ENCODE measurements at places on chromosomes 4 and X. TPM values are rescaled to one million over a fixed set of nuclear protein-coding genes. Genes with fewer than 3 reads are reported as not detected.

CXCR3 gene
- total RNA-seq = 0.13 TPM

TMEM156 gene
- 0.55 TPM for total RNA-seq

VCX3A gene
- 0.28 TPM for total RNA-seq

ANK2 gene
- total RNA-seq = 0.68 TPM

RAB28 gene
- total RNA-seq = 4.8 TPM

NALF2 gene
- total RNA-seq = 0.33 TPM

ASMT gene
- not detected for total RNA-seq

TMPRSS11F gene
- total RNA-seq = not detected

FAM184B gene
- total RNA-seq = not detected

CNOT6L gene
- 20.5 TPM for total RNA-seq

CYSLTR1 gene
- total RNA-seq = 0.25 TPM

YY2 gene
- total RNA-seq = 0.53 TPM

- no peak for DNase-seq
Measured at GRCh38 chr4:39770471-39770870, 72.5 kb downstream of the UBE2K start.

GRCh38 chr4:85369703-85370380 lies 105.1 kb upstream of the ARHGAP24 start:
- no peak for DNase-seq

GRCh38 chr4:47478804-47479203 lies 6.3 kb upstream of the ATP10D start:
- no peak for DNase-seq

DNA sequence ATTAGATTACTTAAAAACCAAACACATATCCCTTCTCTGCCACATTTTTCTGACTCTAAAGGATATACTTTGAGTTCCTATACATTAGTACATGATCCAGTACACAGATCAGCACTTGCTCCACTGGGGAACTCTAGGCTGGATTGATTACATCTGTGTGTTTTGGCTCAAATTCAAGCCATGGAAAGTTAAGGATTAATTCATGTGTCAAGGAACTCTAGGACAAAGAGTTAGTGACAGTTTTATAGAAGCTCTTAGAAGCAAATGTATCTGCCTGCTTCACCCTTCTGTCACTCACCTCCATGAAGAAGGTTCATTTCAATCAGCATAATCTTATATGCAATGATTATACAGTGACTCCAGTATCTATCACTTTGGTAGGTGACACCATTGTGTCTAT lies 43.2 kb downstream of the SCFD2 start:
- DNase-seq = no peak

DNA sequence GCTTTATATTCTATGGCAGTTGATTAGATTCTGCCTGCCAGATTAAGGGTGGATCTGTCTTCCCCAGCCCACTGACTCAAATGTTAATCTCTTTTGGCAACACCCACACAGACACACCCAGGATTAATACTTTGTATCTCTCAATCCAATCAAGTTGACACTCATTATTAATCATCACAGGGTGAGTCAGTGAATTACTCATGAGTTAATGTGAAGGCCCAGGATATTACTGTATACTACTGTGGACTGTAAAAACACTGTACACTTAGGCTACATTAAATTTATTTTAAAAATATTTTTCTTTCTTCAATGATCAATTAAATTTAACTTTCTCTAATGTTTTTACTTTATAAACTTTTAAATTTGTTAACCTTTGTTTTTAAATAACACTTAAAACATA lies 87.7 kb downstream of the NAP1L3 start:
- no peak for DNase-seq

- DNase-seq = no peak
Measured at GRCh38 chr4:95289028-95289634, 259.6 kb downstream of the UNC5C start.

GRCh38 chrX:274904-275475 lies 6.2 kb upstream of the PLCXD1 start:
- peak; percentile 88 for DNase-seq

DNA sequence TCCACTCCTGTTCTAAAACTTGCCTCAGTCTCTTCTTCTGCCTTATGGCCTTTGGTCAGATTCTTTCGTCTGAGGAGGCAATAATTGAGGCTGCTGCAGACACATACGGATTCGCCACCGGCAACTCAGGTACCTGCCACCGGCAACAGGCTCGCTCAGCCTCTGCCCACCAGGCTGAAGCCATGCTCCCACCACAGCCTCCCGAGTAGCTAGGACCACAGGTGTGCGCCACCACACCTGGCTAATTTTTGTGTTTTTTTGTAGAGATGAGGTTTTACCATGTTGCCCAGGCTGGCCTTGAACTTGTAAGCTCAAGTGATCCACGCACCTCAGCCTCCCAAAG lies 26.6 kb downstream of the TNIP2 start:
- no peak for DNase-seq

DNA sequence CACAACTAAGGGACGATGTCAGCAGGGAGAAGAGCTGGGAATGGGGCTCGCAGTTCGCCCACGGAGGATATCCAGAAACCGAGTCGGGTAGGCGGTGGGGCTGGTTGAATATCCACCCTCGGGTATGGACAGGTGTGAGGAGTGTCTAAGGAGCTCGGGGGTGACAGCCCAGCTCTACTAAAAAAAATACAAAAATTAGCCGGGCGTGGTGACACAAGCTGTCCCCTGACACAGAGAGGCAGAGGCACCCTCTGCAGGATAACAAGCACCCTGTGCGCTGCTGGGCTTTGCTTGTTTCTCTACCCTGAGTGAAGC lies 12.2 kb upstream of the ASMTL start:
- DNase-seq = peak; percentile 22

GRCh38 chr4:15153662-15154061 lies 151.4 kb downstream of the CPEB2 start:
- DNase-seq = no peak

DNA sequence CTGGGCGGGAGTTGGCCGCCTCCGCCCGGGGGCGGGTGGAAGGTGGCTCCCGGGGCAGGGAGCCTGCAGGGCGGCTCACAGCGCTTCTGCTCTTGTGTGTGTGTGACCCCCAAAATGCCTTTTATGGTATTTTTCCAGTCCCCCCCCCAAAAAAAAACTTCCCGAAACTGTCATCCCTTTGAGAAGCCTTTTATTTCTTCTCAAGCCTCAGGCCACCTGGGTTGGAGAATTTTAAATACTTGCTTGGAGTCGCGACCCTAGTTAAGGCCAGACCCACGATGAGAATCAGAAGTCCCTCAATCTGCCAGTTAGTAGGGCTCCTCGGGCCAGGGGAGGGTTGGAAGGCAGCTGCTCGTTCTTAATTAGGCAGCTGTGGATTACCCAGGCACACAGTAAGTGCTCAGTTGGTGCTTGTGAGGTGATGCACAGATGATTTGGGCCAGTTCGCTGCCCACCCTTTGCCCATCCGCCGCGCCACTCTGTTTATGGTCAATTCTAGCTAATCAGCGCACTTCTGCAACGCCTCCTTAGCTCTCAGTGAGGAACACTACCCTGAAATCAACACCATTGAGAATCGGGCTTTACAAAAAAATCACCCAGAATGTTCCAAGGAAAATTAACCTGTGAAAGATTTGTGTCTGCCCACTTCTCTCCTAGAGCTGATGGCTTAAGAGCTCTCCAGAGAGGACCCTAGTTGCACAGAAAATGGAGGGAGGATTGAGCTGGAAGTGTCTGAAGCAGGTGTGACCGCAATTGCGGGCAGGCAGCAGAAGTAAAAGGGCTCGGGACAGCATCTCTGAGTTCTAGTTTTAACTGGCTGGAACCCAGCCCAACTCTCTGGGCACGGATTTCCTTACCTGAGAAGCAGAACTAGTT lies 648 bp upstream of the SCD5 start:
- DNase-seq = no peak

DNA sequence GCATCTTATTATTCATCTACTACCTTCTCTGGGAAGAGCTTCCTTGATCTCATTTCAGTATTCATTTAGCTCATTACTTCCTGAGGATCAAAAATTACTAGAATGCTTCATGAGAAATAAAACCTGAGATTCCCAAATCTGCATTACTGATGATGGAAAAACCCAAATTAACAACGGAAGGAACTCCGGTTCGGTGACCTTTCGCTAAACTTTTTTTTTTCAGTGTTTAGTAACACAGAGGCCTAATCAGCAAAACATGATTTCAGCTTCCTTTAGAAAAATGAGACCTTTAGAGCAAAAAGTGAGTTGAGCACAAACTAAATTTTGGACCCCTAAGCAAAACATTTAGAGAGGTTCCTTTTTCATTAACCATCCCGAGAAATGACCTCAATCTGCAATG lies 229.2 kb downstream of the MAML3 start:
- no peak for DNase-seq

DNA sequence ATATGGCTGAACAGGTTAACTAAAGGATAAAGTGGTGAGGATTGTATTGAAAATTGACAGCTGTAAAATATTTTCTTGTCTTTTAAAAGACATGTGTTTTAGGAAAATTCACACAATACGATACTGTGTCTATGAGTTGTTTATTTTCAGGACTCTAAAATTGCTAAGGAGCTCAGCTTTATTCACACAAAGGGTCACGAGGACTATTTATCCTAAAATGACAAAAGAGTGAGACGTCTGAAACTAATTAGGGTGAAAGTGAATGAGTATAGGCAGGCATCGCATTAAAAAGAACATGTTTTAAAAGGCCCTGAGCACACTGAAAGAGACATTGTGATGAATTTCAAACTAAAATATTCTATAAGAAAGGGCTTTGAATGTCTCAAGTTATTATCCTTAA lies 304.7 kb downstream of the SH2D1A start:
- no peak for DNase-seq

GRCh38 chrX:35880601-35881000 lies 38.9 kb upstream of the CFAP47 start:
- DNase-seq = no peak

DNA sequence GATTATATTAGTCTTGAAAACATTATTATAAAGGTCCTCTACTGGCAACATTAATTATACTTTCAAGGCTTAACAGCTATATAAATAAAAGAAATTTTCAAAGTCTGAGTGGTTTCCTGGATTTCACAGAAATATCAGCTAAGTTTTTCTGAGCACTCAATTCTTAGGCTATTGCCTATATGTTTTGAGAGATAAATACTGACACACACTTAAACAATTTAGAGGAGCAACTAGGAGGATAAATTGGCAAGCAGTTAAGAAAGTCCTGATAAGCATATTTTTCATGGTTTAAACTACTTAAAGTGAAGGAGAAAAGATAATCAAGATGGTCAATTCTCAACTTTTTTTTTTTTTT lies 2.7 kb upstream of the MGARP start:
- DNase-seq = no peak

DNA sequence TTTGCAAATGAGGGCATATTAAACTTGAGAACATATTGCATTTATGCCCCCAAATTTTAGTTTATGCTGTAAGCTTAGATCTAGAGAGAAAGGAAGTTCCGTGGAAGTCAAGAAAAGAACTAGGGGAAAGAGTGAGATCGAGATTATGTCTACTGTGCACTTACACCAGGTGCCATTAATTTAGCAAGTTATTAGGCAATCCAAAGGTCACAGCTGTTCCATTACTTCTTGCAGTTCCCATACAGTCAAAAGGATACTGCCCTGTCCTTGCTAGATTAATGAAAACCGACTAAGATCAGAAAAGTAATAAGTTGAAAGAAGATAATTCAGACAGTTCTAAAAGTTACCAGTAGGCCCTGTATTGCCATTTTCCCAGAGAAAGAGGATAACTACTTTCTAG lies 49.3 kb upstream of the SLC7A11 start:
- no peak for DNase-seq

DNA sequence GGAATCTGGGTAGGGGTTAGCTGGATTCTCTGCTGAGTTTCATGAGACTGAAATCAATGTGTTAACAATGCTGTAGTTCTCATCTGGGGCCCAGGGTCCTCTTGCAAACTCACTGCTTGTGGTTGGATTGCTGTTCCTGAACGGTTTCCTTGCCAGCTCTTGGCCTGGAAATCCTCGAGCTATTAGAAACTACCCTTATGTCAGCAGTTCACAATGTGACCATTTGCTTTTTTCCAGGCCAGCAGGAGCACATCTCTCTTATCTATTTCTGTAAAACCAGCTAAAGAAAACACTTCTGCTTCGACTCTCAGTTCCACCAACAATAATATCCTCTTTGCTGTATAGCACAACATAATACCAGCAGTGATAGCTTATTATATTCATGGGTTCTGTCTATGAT lies 140.1 kb upstream of the TRAM1L1 start:
- no peak for DNase-seq

DNA sequence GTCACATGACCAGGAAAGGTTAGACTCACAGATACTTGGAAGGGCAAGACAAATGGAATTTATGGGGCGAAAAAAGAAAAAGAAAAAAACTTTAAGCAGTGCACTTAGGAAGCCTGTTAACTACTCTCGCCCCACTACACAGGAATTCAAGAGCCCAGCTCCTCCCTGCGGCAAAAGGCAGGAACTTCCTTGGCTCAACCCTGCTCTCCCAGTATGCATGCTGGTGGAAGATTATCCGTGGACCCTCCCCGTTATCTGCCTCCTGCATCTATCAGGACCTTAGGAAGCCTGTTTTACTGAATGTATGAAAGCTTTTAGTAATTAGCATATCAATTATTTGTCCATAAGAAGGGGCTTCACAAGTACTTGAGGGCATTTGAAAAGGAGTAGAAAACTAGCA lies 40.1 kb upstream of the RPA4 start:
- no peak for DNase-seq

- DNase-seq = peak; percentile 68
Measured at GRCh38 chr4:76950052-76950955, 752 bp downstream of the SEPTIN11 start.

GRCh38 chrX:153556767-153557166 lies 39.3 kb downstream of the ATP2B3 start:
- no peak for DNase-seq

DNA sequence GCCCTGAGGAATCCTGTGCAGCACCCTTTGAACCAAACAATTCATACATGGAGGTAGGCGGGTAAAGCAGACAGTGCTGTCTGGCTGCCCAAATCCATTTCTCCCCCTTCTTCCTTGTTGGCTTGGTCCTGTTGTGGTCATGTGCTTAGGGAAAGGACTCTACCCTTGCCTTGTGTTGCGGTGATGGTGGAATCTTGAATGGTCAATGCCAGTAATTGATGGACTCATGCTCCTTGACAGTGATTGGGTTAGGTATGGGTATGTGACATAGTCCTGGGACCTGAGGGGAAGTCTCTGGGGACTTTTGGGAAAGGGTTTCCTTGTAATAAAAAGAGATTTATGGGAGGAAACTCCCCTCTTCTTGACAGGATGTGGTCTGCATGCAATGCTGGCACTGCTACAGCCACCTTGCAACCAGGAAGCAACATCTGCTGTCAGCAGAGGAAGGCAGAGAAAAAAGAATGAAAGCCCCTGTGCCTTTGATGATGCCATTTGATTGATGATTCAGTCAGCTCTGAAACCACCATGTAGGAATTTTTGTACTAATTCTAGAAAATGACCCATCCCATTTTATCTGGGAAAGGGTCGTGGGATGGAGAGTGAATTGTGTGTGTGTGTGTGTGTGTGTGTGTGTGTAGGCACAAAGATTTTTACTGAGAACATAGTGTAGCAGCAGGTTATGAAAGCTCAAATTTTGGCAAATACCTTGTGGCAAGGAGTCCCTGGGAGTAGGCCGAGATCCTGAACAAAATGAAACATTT lies 30.0 kb upstream of the HUWE1 start:
- no peak for DNase-seq

- no peak for DNase-seq
Measured at GRCh38 chrX:7586126-7586525, 256.8 kb upstream of the VCX start.
